ENCODE measurements at places on chromosomes 11 and 22. TPM values are rescaled to one million over a fixed set of nuclear protein-coding genes. Genes with fewer than 3 reads are reported as not detected.

OR8D4 gene
- not detected for polyA plus RNA-seq

THY1 gene
- 768 TPM for polyA plus RNA-seq

UNC93B1 gene
- polyA plus RNA-seq, result not detected

GAB4 gene
- polyA plus RNA-seq, result not detected

FAM180B gene
- polyA plus RNA-seq, result not detected

PTGDR2 gene
- polyA plus RNA-seq, result 0.08 TPM

KLHL35 gene
- 0.74 TPM for polyA plus RNA-seq

CRYAB gene
- polyA plus RNA-seq, result 517 TPM

GCAT gene
- 8.8 TPM for polyA plus RNA-seq

CD248 gene
- polyA plus RNA-seq, result not detected

DTX4 gene
- polyA plus RNA-seq, result 1.8 TPM

COA4 gene
- polyA plus RNA-seq, result 49.9 TPM

PANX2 gene
- 0.11 TPM for polyA plus RNA-seq

OR8G1 gene
- polyA plus RNA-seq, result not detected

ZP1 gene
- not detected for polyA plus RNA-seq

GLYATL1 gene
- polyA plus RNA-seq, result not detected

MMP8 gene
- not detected for polyA plus RNA-seq

CNTN5 gene
- polyA plus RNA-seq, result 5.8 TPM

TPCN2 gene
- polyA plus RNA-seq, result 0.93 TPM

HBE1 gene
- polyA plus RNA-seq, result not detected

CYB5R3 gene
- 9.7 TPM for polyA plus RNA-seq

UBQLNL gene
- polyA plus RNA-seq, result not detected

TTC36 gene
- polyA plus RNA-seq, result not detected

BEST1 gene
- polyA plus RNA-seq, result not detected

C11orf97 gene
- polyA plus RNA-seq, result not detected

ST14 gene
- not detected for polyA plus RNA-seq

GLYAT gene
- not detected for polyA plus RNA-seq

ACTN3 gene
- not detected for polyA plus RNA-seq

OR5A2 gene
- not detected for polyA plus RNA-seq

MS4A6E gene
- polyA plus RNA-seq, result not detected

Data from Purkinje cell (primary cell).